ENCODE measurements at places on chromosomes 1 and 21.

DNA sequence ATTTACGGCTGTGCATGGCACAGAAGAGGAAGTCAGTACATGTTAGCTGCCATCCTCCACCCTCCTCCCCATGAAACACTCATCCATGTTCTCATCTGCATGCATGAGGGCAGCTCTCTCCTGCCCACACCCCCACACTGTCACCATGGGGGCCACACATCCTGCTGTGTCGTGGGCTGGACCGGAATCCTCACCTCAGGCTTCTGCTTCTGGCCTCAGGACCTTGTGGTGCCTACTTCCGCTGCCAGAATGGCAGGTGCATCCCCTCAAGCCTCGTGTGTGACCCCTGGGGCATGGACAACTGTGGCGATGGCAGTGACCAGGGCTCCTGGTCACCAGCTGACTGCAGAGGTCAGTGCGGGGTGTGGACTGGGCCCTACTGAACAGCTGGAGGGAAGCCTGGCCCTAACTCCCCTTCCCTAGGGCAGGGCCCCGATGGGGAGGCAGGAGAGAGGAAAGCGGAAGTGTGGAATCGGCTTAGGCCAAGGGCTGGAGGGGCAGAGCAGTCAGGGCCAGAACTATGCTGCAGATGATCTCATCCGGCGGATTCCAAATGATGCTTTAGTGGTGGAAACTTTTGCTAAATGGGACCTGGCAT lies 3.8 kb downstream of the LDLRAD2 start:
- DNase-seq, result peak; percentile 58

DNA sequence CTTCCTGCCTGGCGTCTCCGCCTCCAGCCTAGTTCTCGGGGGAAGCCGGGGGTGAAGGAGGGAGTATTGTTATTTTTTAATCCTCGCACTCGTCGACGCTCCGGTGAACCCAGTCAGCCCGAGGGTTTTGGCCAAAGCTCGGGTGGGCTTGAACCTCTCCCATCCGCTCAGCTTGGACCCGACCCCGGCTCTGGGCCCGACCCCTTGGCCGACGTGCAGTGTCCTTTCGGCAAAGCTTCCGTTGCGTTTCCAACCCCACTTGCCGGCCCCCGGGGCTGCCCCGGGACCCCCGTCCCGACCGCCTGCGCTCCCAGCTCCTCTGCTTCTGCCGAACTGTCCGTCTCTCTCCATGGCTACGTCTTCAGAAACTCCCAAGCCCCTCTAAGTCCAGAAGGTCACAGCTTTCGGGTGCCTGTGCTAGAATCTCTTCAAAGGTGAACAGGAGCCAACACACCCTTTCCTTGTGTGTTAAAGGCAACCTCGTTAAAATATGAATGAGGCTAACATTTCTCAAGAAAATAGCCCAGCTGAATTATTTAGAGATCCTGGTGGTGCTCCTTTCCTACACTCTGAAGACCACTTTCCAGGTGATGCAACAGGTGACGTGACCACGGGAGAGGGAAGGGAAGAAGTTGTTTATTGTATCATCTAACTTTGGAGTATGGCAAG lies 647 bp downstream of the DESI2 start:
- no peak for DNase-seq

GRCh38 chr1:154405747-154406571 lies 816 bp downstream of the IL6R start:
- DNase-seq, result no peak

DNA sequence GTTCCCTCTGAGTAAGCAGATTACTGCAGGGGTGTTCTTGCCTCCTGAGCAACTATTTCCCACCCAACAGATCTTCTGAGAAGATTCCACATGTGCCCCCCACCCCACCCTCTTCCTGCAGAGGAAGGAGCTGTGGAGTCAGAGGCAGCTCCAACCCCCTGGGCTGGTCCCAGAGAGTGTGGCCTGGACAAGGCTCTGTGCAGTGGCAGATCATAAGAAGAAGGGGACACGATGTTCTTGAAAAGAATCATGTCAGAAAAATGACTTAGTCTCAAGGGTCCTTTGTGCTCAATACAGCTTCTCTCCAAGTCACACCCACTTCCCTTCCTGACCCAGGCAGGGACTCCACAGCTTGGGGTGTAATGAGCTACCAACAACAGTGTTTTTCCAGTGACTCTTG lies 95.2 kb downstream of the SYF2 start:
- DNase-seq, result no peak

DNA sequence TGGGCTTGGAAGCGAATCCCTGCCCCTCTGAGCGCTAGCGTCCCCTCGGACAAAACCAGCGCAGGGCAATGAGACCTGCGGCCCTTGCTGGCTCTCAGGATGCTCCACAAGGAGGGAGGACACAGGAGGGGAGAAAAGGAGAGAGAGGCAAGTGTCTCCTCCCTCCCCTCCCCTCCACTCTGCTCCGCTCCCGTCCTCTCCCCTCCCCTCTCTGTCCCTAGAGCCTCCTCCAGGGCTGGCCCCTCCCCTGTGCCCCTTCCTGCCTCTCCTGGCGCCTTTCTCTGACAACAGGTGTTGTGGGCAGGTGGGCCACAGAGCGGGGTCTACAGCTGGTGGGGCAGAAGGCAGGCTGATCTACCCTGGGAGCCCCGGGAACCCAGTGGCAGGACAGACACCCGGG lies 35.2 kb downstream of the TP73 start:
- DNase-seq, result no peak

DNA sequence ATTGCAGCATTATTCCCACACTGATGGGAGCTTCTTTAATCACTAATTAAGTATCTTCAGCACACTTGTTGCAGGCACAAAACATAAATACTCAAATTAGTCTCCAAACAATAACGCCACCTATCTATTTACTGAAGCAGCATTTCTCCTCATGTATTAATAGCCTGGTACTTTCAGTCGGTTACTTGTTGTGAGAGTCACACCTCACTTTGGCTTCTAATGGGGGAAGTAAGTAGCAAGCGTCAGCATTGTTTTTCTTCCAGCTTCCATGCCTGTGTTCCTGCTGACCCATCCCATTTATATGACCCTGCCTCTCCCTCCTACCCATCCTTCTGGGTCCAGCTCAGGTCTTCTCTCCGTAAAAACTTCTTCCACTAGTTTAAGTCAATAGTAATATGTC lies 31.9 kb upstream of the DENND1B start:
- DNase-seq, result no peak

DNA sequence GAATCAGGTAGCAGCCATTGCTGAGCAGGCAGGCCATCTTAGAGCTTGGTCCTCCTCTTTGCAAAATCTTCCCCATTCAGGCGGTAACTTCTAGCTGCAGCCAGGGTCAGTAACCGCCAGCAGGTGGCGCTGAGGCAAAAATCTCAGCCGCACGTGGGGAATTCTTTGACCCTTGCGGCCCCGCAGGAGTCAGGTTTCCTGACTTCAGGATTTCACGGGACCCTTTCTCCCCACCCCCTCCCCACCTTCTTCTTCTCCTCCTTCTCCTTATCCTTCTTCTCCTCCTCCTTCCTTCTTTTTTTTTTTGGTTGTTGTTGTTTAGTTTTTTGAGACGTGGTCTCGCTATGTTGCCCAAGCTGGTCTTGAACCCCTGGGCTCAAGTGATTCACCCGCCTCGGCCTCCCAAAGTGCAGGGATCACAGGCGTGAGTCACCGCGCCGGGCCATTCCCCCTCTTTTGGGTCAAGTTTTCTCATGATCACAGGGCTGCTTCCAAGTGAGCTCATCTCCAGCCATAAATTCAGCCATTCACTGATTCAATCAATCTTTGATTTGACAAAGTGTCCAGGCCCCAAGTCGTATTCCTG lies 33.4 kb upstream of the TENT5B start:
- peak; percentile 76 for DNase-seq

DNA sequence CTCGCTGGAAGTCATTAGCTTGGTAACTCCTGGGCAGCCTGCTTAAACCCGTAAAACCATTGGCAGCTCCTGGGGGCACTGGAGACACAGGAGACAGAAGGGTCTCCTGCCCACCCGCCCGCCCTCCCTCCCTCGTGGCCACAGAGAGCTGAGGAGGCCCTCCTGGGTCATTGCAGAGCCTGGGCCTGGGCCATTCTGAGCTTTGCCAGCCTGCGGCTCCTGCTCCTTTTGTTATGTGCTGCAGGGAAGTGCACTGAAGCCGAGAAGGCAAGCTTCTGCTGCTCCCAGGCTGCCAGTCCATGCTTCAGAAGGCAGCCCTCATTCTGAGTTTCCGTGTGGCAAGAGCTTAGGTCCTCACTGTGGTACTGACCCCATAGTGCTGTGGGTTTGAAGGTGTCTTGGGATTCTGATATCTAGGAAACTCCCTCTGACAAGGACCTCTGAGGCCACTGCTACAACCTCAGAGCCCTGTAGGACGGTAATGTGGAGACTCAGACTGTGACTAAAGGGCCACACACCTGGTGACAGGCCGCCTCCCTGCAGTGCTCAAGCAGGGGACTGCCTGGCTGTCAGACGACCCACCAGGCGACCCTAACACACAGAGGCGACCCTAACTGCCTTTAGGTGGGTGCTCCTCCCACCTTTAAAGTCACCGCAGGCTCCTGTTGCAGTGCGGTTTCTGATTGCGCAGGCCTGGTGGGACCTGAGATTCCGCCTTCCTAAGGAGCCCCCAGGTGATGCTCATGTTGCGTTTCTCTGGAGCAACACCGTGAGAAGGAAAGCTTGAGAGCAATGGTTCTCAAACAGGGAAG lies 118.7 kb downstream of the IER5 start:
- DNase-seq, result no peak

- no peak for DNase-seq
Measured at GRCh38 chr1:225848030-225848955, 33.9 kb downstream of the TMEM63A start.

DNA sequence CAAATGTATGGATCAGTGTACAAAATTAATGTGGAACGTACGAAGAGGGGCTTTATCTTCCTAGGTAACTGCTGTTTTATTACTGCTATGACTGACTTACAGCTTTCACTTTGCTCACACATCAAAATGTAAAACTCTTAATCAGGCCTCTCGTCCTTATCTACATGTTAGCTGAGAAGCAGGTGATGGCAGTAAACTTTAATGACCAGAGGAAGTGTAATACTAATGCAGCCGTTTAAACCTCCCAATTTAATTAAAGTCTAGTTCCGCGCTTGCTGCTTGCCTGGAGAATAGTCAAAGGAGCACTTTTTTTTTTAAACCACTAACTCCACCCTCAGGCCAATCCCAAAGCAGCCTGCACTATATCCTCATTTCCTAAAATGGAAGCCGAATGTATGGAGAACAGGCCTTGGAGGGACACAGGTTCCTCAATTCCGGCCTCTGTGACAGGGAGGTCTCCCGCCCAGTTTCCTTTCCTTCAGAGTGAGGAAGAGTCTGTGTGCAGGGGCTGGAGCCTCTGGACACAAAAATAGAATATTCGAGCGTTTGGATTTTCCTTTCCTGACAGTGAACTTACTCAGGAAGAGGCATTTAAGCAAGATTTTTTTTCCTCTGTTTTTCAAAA lies 36.7 kb upstream of the RASAL2 start:
- DNase-seq, result no peak

GRCh38 chr21:26077521-26077920 lies 93.0 kb downstream of the APP start:
- DNase-seq, result no peak

GRCh38 chr1:54121482-54122134 lies 31.2 kb downstream of the CDCP2 start:
- DNase-seq, result peak; percentile 81

GRCh38 chr1:224375059-224375458 lies 18.4 kb downstream of the CNIH4 start:
- no peak for DNase-seq

GRCh38 chr1:115440733-115441132 lies 102.7 kb upstream of the NGF start:
- no peak for DNase-seq

GRCh38 chr1:151159373-151159772 lies 2.9 kb downstream of the TNFAIP8L2 start:
- DNase-seq, result no peak

DNA sequence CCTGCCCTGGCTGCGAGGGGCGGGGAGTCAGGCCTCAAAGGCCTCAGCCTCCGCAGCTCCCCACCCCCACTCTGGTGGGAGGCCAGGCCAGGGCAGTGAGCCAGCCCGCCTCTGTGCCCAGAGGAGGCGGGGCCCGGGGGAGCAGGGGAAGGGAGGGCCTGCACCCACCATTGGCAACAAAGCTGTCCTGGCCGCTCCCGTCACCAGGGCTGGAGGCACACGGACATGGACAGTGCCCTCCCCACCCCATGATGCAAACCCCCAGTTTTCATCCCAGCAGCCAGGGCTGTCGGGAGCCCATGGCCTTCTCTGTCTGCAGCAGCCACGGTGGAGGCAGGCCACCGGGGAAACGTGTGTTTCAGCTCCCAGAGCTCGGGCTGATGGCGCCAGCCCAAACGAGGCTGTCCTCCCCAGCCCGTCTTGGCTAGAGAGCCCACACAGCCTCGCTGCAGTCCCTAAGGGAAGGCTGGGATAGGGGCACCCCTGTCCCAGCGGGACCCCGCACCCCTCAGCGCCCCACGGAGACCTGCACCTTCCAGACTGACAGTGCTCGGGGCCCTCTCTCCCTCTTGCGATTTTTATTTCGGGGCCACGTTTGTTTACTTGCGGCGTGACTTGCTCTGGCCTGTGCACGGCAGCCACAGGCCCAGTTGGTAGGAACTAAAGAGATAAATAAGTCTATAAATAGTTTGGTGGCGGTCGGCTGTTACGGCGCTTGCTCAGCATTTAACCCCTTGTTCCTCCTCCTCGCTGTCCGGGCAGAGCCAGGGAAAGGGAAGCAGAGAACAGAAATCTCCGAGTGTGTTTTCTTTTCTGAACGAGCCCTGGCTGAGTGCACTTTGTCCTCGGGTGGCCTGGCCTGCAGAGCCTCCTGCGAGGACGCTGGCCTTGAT lies 101.8 kb downstream of the PRDM16 start:
- DNase-seq, result peak; percentile 52

DNA sequence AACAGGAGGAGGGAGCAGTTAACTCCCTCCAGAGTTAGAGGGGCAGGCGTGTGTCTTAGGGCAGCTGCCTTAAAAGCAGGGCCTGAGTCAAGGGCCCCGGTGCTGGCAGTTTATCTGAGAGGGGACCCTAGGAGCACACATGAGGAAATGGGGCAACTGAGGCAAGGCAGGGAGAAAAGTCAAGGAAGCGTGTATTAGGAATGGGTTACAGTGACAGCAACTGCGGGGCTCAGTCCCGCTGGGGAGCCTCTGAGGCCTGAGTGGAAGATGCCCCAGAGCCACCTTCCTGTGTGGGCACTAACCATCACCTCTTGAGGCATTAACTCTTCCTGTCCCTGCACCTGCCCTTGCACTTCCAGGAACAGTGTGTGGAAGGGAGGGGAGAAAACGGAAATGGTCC lies 276.3 kb downstream of the MATN1 start:
- no peak for DNase-seq

DNA sequence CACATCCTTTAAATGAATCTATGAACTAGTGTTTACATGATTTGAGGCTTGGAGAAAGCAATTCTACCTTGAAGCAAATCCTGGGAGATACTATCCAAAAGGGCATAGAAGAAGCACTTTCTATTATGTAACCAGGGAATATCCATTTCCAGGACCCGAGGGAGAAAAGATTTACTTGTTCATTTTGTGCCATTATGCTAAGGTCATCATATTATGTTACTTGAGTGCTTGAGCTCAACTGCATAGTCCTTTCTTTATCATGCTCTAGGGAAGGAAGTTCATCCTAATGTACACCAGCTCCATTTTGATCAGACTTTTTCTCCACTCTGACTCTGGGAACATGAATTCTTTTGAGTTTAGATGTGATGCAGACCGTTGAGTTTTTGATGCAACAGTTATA lies 188.6 kb upstream of the SNX7 start:
- DNase-seq, result no peak

Data from muscle of arm (tissue), 14 donors.